ENCODE measurements at places on chromosomes 4 and X.
A peak's percentile ranks its signal among the peaks of the same experiment; 100 is the strongest.

GRCh38 chrX:275967-276580 lies 5.1 kb upstream of the PLCXD1 start:
- DNase-seq = peak; percentile 88

- DNase-seq = no peak
These were observed 12.7 kb downstream of the RAB28 start for GRCh38 chr4:13471400-13471799.

DNA sequence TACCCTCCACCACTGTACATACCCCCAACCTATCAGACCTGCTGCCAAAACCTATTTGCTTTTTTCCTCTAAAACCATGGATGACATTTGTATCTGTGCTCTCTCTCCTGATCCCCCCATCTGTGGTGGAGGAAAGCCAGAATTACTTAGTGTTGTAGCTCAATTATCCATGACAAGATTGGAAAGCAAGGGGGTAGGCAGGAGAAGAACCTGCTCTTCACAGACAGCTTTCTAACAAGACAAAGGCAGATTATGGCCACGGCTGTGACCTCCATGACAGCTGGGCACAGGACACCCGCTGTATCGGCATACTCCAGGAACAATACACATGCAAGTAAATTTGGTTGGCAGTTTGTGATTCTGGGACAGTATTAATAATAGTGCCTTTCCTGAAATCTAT lies 186.7 kb downstream of the ENOX2 start:
- DNase-seq = no peak

- peak; percentile 90 for DNase-seq
These were observed 19.5 kb downstream of the WWC2 start for GRCh38 chr4:183118585-183118984.

DNA sequence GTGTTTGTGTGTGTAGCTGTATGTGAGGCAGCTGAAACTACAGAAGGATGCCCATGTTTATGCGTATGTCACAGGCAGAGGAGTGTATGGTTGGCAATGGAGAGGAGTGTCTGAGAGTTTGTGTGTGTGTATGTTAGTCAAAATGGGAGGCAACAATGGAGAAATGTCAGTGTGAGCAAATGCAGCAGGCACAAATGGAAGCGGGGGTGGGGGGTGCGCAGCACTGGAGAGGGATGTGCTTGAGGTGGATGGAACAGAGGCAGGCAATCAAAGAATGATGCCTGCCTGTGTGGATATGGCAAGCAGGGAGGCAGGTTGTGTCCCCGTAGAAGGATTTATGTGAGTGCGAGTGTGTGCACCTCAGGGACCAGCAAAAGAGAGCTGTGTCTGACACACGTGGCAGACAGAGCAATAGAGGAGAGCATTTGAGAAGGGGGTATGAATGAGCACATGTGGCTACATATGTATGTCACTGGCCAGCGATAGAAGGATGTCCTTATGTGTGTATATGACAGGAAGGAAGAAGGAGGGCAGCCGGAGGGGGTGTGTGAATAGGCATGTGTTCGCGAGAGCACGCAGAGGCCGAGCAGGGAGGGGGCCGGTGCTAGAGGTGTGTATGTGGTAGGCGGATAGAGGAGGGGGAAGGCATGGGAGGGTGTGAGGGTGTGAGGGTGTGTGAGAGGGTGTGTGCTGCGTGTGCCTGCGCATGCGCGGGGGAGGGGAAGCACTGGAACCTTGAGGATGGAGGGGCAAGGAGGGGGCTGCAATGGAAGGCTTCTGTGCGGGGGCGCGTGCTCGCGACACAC lies 1.1 kb downstream of the PJA1 start:
- peak; percentile 64 for DNase-seq

GRCh38 chrX:131729295-131729694 lies 185.4 kb downstream of the OR13H1 start:
- DNase-seq = no peak

DNA sequence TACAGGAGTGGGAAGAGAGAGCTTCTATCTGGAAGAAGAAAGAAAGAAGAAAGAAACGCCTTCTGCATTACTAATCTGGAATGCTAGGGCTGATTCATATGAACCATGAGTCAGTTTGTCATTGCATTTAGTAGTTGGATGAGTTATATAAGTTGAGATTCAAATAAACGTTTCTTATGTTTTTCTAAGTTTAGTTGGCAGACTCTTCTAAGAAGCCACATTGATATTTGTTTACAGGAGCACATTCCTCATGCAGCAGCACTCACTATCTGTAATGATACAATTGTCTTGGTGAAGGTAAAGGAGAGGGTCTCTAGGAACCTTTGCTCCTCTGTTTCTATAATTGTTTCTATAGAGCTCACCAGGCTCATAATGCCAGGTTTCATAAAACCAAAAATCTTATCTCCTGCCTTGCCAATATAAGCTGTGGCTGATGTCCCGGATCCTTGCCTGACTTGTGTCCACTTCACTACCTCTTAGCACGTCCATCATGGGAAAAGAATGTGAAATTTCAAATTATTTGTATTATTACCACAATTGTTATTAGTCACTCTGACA lies 39.5 kb downstream of the HOPX start:
- no peak for DNase-seq

DNA sequence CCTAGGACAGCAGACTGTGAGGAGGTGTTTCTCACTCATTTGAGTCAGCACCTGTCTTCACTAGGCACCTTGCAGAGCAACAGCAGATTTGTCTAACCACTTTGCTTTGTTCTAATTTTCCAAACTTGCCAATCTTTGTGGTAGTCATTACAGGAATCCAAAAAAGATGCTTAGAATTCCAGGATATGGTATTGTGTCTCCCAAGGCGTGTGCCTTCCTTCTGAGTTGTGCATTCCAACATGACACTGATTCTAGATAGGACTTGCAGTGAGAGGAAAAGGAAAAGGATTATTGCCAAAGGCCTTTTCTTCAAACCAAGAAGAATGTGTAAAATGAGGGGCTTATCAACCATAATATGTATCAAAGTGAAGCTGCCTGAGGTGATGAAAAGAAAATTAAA lies 126.2 kb downstream of the MAPK10 start:
- DNase-seq = peak; percentile 81

- no peak for DNase-seq
These were observed 266.4 kb downstream of the ARHGAP24 start for GRCh38 chr4:85741381-85741780.

DNA sequence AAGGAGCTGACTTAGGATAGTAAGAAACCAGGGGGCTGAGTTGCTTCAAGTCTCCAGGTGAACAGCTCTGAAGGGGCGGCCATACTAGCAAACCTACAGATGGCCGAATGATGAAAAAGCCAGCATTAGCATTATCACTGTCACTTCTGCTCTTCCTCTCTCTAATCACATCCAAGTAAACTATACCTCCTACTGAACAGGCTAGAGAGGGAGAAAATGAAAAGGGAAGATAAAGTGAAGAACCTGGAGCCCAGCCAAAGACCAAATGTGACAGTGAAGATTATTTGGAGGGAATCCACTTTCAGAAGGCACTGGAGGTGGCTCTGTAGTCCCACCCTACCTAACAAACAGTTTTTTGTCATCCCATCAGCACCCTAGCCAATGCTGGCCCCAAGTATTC lies 50.4 kb upstream of the PRPS1 start:
- no peak for DNase-seq

DNA sequence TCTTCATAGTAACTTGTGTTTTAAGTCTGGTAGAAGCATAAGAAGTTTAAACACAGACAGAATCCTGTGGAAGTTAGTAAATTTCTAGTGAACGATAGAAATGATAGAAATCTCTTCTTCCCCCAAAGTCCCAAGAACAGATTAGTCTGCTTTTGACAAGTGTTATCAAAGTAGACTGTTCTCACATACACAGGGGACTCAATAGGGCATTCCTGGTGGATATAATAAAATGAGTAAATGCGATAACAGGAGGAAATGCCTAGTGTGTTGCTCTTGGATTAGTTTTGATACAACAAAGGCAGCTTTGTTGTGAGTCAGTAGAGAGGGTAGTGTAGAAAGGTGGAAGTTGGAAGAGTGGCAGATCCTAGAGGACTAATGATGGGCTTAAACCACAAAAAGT lies 43.5 kb downstream of the CLCN3 start:
- no peak for DNase-seq

- no peak for DNase-seq
These were observed 13.2 kb downstream of the GNPDA2 start for GRCh38 chr4:44713125-44713524.

DNA sequence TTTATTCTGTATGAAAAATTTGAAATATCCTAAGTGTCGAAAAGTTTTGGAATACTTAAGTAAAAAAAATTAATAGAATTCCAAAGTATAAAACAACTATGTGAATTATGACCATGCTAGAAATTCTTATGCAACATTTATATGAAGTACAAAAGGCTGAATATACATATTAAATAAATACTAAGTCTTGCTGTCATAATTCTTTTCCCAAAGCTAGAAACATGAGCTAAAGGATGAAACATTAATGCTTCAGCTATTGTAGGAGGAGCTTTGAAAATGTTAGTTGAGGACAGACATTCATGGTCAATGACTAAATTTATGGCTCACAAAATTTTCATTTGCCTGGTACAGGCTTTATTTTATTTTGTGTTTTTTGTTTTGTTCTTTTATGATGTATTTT lies 207.3 kb downstream of the GABRB1 start:
- no peak for DNase-seq

DNA sequence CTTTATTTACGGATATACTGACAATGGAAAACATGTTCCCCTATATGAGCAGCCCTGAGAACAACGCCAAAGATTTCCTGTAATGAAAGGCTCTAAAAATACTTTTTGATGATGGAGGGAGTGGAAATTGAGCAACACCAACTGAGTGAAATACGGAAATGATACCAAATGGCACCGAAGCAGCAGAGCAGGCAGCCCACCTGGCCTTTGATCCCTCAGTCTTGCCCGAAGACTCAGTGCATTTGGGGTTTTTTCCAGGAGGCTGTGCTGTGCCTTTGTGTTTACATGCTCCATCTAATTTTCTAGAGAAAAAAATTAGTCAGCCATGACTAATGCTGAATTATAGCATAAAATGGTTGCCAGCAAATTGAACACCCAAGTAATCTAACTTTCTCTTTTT lies 169.9 kb upstream of the RBPJ start:
- DNase-seq = no peak

- DNase-seq = peak; percentile 18
These were observed 13.0 kb downstream of the SLIT2 start for GRCh38 chr4:20264688-20265087.

- DNase-seq = no peak
These were observed 12.5 kb downstream of the RASGEF1B start for GRCh38 chr4:81459228-81459627.

GRCh38 chrX:45709381-45709780 lies 508.7 kb upstream of the DIPK2B start:
- DNase-seq = no peak

DNA sequence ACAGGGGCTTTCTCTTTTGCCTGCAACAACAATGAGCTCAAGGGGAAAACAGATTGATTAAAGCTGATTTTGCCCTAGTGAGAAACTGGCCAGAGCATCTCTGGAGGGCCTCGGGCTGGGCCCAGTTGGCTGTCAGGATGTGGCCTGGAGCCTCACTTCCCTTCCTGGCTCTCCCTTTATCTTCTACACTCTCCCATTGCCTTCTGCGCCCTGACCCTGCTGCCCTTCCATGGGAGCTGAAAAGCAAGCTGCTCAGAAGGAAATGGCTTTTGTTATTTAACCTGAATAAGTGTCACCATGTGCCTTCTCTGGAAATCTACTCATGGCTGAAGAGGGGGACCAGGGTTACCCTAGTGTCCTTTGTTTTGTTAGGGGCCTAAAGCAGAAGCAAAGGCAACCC lies 43.8 kb downstream of the NHSL2 start:
- no peak for DNase-seq

- no peak for DNase-seq
These were observed 584 bp downstream of the SUV39H1 start for GRCh38 chrX:48696909-48697727.

- DNase-seq = no peak
These were observed 39.6 kb upstream of the PDLIM5 start for GRCh38 chr4:94412019-94412657.

GRCh38 chr4:16764622-16765021 lies 133.8 kb downstream of the LDB2 start:
- peak; percentile 70 for DNase-seq

DNA sequence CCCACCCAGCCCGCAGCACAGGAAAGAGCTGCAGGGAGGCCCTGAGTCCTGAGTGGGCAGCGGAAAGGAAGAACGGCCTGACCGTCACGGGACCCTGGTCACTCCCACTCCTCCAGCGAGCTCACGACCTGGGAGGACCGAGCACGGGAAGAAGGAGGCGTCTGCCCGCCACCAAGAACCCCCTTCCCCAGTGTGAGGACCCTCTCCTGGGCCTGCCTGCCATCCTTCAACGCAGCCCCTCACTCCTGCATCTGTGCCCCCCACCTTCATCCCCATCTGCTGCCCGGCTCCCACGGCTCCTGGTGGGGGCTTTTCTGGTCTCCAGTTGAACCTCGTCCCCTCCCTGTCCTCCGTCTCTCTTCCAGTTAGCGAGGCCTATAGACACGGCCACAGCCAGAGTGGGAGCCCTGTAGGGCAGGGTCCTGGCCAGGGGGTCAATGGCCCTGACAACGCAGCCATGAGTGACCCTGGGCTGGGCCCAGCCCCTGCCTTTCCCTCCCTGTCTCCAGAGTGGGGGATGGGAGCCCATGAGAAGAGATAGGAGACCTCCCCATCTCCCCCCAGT lies 41.3 kb upstream of the MXD4 start:
- DNase-seq = no peak

- no peak for DNase-seq
These were observed 8.5 kb downstream of the SMS start for GRCh38 chrX:21948897-21949578.

DNA sequence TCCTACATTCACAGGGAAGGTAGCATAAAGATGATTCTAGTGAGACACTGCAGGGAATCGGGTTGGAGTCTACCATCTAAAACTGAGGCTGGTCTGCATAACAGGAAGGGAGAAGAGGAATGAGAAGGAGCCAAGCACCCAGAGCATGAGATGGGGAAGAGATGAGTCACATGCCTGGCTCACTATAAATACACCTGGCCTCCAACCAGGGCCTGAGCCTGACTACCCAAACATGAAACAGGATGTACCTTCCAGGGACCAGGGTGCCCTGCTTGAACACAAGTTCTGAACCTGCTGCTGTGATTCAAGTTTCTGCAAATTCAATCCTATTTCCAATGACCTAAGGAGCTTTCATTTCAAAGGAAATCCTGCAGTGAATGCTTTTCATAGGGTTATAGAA lies 24.9 kb downstream of the CD99L2 start:
- peak; percentile 7 for DNase-seq

DNA sequence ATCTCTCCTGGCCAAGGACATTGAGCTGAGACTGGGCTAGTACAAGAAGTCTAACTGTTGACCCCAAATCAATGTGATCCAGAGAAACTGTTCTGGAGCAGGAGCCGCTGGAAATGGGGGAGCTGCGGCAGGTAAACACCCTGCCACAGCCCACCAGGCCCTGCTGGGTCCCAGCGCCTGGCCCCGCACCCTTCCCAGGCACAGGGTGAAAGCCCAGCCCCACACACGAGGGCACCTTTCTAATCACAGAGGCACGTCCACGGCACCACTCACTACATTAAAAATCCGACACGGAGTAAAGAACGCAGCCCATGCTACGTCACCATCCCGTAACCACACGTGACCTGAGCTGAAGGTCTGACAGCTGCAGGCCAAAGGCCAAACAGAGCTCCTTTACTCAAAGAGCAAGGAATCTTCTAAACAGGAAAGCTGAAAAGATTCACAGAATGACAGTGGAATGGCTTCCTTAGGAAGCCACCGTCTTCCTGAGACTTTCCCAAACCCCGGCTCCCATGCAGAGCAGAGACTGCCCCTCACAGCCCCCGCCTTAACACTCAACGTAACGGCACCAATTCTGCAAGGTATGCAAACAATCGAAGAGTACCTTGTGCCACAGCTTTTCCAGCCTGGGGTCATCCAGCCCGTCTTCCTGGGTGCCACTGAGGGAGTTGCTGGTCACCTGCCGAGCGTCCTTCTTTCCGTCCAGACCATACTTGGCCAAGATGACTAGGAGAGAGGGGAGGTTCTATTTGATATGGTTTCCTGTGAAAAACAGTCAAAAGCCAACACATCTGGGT lies 12.6 kb downstream of the LRPAP1 start:
- DNase-seq = no peak

All from mesendoderm (in vitro differentiated cells).